EH (cell line): ENCODE measurements at places on chromosomes 4 and X.
A peak's percentile ranks its signal among the peaks of the same experiment; 100 is the strongest.

DNA sequence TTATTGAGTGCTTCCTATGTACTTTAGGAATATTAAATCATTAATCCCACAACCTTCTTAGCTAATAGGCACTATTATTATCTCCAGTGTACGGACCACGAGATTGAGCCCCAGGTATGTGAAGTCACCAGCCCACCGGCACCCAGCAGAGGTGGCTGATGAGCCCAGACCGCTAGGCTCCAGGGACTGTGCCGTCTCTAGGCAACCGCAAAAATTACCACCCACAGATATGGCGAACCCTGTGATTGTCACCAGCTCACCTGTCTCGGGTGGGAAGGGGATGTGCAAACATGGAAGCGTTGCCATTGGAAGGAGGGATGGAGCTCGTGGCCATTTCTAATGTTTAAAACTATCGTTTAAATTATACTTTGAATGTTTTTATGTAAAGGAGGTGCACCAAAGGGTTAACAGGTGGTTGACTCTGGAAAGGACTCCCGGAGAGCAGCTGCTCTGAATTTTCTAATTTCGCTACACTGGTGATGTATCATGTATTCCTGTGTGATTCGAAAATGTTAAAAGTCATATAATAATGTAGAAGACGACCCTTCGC, 21.0 kb upstream of the JAKMIP1 start:
- no peak for DNase-seq

DNA sequence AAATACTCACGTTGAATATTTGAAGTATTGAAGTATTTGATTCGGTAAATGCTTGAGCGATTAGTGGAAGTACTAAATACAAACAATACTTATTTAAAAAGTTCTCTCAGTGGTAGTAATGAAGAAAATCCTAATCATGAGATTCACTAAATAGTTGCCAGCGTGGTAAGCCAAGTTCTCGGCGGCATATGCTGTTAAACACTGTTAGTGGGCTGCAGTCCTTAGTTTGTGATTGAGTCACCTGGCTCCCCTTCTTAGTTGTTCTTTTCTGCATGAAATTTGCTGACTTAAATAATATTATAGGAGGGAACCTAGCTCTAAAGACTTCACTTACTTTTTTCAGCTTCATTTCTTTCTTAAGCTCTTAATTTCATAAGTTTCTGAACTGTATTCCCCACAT, 51.4 kb downstream of the STIM2 start:
- DNase-seq, result no peak

GRCh38 chrX:10828640-10829039, 208.3 kb upstream of the MID1 start:
- no peak for DNase-seq

GRCh38 chrX:3712870-3713224, 602 bp downstream of the PRKX start:
- DNase-seq, result no peak

DNA sequence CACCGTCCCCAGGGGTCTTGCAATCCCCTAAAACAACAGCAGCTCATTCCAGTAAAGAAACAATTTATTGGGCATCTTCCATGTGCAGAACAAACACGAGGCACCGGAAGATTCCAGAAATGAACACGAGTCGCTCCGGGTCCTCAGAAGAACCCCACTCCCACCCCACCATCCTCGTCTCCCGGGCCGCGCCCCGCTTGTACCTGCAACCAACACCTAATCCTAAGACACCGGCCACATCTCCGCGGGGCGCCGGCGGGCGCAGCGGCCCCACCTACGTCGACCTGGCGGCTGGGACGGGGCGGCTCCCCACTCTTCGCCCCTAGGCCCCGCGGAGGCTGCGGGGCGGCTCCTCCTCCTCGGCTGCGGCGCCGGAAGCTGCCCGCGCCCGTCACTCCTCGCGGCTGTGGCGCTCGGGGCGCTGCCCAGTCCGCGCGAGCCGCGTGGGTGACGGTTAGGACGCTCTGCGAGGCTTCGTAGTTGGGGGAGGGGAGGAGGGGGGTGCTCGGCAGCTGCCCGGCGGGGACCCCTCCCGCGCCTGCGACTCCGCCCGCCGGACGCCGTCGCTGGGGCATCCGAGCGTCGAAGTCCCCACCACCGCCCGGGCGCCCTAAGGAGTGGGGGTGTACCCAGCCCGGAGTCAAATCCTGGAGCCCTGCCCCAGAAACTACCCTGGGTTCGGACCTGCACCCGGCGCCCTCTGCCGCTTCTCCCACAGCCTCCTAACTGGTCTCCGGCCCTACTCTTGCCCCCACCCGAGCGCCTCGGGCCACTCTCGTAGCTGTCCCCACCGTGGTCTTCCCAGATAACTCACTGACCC, at the start of gene CCDC158:
Gene CCDC158, minus strand, starts transcription at position 380 of the 820 bp plus-strand sequence. CDS start 17,934 bp downstream, outside the sequence.
- DNase-seq, result peak; percentile 32

GRCh38 chr4:70808151-70808550, 31.5 kb downstream of the GRSF1 start:
- no peak for DNase-seq

DNA sequence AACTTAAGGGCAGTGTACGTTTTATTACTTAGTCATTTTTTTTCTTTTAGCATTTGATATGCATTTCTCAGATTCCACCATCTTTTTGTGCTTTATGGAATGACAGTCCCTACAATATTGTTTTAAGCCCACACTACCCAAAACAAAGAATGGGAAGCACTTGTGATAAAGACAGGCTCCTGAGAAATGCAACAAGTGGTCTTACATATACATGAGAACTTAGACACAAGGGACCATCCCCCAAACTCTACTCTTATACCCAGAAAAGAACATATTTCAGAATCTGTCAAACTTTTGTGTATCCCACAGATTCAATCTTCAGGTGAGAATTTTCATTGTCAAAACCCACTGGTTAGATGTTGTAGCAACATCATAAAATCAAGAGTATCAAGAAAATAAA, 491.1 kb downstream of the AFF2 start:
- no peak for DNase-seq
